ENCODE measurements at places on chromosomes 13 and 19.
A peak's percentile ranks its signal among the peaks of the same experiment; 100 is the strongest.

DNA sequence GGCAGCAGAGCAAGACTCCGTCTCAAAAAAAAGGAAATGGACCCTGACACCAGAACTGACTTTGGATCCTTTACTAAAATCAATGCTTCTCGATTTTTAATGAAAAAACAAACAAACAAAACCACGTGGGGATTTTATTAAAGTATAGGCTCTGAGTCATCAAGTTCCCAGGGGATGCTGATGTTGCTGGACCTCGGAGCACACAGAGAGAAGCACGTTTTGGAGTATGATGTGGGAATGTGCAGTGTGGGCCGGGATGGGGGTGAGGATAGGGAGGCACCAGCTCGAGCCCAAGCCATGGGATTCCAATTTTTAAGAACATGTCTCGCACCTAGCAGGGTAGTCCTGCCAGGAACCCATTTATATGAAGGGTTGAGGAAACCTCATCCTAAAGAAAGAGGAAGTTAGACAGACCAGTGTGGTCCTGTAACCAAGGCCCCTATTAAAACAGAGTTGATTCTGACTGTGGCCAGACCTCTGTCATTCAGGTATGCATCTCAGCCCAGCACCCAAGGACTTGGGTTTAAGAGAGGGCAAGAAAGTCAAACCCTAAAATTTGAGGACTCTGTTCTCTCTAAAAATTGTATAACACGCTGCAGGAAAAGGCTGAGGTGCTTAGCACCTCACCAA lies 6.4 kb downstream of the FLT1 start:
- no peak for DNase-seq

DNA sequence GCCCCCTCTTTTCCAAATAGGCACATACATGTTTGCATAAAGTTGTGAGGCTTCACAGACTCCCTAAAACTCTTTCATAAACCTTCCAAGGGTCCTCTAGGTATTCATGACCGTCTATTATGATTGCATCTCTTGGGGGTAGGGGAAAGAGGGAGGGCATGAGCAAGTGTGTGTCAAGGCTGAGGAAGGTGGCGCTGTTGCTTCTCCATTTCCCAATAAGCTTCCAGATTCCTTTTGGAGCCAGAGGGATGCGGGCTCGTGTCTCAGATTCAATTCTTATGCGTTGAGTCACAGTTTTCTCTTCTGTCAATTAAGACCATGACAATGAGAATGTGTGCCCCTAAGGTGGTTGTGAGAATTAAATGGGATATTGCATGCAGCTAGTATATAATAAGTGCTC lies 51.0 kb upstream of the CYP2A7 start:
- no peak for DNase-seq

GRCh38 chr19:13506471-13506820 lies at the start of gene CACNA1A:
TSS of gene CACNA1A (minus strand) at chr19:13506479. CDS start at chr19:13506224, 255 bp downstream.
- no peak for DNase-seq

DNA sequence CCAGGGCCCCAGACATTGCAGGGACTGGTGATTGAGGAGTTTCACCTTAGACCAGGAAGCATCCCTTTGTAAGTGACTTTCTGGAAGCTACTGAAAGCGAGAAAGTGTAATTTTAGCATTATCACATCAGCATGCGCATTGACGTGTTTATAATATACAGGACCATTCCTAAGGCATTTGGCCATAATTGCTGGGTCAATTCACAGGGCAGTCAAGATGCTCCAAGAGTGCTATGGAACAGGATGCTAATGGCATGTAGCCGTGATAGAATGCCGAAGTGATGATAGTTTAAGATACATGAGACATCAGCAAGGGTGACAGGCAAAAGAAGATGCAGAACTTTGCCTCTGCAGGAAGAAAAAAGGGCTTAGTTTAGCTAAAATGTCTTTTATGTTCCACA lies 347.6 kb upstream of the NBEA start:
- no peak for DNase-seq

GRCh38 chr19:45710356-45711130 lies 18.1 kb downstream of the QPCTL start:
- DNase-seq, result no peak

GRCh38 chr19:13463296-13463695 lies 43.0 kb downstream of the CACNA1A start:
- peak; percentile 2 for DNase-seq

GRCh38 chr19:5782945-5783919 lies 1.3 kb downstream of the PRR22 start:
- DNase-seq, result no peak

- DNase-seq, result no peak
Observed at GRCh38 chr19:39923862-39924261, 10.6 kb downstream of the FCGBP start.

GRCh38 chr19:32691952-32692726 lies 518 bp downstream of the NUDT19 start:
- DNase-seq, result peak; percentile 72

Data from fibroblast of lung (primary cell).